ENCODE measurements at places on chromosomes 5 and 9.

DNA sequence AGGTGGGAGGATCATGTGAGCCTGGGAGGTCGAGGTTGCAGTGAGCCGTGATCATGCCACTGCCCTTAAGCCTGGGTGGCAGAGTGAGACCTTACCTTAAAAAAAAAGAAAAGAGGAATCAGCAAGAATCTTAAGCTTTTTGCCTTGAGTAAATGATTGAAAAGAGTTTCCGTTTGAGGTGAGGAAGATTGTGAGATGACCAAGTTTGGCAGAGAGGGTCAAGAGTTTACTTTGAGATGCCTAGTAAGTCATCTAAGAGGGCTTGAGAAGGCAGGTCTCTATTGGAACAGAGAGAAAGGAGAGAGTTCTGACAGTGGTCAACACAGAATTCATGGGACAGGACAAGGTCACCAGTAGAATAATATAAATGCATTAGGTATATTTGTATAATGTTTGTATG lies 572.1 kb downstream of the TLE4 start:
- no peak for DNase-seq

- DNase-seq, result peak; percentile 59
These were observed 164.1 kb downstream of the CFAP90 start for GRCh38 chr5:7686794-7687193.

- DNase-seq, result no peak
These were observed 20.7 kb upstream of the GRPEL2 start for GRCh38 chr5:149324641-149325040.

DNA sequence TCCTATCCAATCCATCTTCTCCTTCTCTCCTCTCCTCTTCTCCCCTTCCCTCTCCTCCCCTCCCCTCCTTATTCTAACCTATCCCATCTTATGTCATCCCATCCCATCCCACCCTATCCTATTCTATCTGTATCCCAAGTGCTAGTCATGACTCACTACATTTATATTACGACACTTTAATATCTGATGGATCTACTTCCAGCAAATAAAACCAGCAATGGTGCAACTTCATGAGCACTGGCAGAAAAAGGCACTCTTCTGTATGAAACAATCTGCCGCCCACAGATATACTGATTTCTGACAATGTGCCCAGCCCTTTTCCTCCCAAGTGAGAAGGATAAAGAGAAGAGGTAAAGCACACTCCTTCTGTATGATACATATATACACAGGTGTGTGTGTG lies 86.6 kb upstream of the ANKH start:
- no peak for DNase-seq

DNA sequence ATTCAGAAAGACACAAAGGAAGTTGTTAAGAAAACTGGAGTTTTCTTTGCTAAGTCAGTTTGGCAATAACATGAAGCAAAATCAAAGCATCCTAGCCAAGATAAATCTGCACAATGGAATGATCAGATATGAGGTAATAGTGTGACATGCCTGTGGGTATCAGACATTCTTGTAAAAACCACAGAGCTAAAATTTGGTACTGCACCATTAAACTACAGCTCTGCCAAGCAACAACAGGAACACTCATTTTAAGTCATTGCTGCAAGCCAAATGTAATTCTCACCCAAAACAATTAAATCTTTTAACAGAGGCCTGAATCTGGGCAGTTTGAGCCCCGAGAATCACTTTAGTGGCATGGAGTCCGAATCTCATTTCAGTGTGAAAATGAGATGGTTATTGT lies 96.6 kb downstream of the VCAN start:
- DNase-seq, result no peak

DNA sequence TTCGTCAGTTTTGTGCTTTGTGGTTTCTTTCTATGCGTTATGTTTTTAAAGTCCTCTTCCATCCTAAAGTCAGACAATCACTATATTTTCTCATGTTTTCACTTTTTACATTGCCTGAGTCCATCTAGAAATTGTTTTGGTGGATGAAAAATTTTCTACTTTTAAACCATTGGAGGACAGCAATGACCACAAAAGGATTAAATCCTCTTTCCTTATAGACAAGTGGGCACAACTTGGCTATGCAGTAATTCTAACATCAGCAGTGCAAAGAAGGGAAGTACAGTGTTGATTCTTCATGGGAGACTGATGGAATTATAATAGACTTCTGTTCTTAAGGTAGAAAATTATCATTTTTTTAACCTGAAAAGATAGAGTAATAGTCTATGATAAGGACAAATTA lies 75.5 kb downstream of the PALM2AKAP2 start:
- no peak for DNase-seq

DNA sequence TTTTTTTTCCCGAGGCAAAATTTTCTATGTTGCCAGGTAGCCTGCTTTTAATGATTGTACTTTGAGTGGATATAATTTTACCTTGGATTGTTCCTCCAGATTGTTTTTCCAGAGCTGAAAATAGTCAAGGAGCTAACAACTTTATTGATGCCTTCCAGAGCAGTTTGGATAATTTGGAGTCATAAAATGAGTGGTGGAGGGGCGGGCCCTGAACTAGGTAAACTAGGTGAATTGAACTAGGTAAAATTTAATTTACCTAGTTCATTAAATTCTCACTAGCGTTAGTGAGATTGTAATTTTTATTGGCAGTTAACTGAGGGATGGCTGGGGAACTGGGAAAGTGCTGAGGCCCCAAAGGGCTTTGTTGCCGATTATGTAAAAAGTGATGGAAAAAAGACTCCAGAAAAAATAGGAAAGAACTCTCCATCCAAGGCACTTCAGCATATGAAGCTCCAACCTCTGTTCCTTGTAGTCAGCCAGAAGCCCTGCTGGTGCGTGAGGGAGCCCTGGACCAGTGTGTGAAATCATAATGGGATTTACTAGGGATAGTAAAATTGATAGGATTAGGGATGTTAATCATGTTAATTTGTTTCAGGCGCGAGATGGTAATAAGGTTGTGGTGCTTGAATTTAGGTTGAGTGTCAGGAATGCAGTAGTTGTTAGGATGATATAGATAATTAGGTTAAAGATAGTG lies 1.7 kb downstream of the DNAJC25 start:
- DNase-seq, result peak; percentile 93

- DNase-seq, result no peak
These were observed 25.8 kb upstream of the IFNA14 start for GRCh38 chr9:21265421-21266189.

DNA sequence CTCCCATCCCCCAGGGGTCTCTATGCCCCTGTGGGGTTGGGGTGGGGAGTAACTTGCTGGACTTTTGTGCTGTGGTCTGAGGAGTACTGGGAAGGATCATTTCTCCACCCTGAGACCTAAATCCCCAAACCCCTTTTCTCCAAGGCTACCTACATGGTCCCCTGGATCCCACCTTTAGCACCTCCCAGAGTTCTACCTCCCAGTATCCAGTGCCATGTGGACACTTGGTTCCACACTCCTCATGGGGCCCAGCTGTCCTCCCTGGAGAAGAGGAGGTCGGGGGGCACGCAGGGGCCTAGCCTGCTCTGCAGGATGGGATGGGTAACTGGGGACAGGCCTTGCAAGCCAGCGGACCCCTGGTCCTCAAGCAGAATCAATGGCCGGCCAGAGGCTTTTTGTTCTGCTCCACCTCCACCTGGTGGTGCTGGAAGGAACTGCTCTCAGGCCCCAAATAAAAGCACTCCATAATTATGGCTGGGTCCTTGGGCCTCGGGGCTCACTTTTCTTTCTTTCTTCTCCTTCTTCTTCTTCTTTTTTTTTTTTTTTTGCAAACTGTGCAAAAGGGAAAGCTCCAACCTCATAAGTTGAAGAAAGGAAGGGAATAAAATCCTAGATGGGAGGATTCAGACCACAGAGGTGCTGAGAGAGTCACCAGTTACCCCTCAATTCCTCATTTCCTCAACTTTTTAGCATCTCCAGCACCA lies 68.4 kb downstream of the PSD2 start:
- DNase-seq, result peak; percentile 58

DNA sequence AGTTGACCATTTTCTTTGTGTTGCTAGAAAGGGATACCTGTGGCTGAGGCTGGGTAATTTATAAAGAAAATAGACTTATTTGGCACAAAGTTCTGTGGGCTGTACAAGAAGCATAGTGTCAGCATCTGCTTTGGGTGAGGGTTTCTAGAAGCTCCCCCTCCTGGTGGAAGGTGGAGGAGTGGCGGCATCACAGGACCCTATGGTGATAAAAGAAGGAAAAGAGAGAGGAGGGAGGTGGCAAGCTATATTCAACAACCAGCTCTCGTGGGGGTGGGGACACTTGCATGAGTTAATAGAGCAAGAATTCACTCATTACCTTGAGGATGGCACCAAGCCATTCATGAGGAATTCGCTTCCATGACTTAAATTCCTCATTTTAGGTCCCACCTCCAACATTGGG lies 2041.4 kb upstream of the CDH9 start:
- no peak for DNase-seq

DNA sequence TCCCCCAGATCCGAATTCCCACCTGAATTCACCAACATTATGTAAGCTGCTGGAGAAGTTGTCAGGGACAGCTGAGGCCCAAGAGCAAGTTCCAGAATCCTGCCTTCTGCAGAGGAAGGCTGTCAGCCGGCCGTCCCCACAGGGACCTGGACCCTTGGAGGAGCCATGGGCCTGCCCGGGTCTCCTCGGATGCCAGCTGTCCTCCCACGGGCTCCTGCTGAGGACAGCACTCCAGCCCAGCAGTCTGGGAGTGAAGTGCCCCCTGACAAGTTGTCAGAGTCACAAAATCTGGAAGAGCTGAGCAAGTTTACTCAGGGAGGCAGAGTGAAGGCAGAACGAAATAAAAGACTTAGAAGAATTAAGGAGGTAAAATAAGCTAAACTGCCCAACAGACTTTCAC lies 192.5 kb upstream of the DAPK1 start:
- no peak for DNase-seq
